ENCODE measurements at places on chromosomes 13 and 19.

GRCh38 chr19:33393286-33394005 lies 19.9 kb downstream of the CEBPG start:
- no peak for DNase-seq

- no peak for DNase-seq
These were observed 178.2 kb downstream of the NDFIP2 start for GRCh38 chr13:79659121-79659521.

DNA sequence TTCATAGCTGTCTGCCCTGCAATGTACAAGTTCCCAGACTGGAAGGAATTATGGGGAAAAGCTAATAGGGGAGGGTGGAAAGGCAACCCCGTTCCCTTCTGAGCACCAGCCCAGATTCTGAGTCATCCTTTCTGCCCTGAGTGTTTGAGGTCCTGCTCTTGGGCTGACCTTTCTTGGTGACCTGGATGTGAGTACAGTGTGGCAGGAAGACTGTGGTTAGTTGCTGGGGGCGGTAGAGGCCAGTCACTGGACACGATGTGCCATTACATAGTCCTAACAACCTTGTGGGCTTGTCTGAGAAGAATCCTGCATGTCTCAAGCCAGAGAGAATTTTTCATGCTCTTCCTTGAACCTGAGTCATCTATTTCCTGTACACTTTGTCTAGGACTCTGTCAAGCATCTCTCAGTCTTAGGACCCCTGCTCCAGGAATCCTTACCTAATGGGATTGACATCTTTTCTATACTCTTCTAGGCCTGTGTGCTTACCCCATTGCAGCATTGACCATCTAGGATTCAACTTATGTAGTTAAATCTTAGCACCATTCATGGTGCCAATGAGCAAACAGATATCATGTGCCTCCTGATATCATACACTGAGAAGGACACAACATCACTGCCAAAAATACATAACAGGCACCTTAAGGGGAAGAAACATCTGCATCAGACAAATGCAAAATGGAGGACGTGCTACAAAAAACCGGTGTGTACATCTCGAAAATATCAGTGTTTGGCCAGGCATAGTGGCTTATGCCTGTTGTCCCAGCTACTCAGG lies 8.1 kb upstream of the ANGPTL4 start:
- DNase-seq = peak; percentile 47

GRCh38 chr19:40503320-40503695 lies 36.5 kb downstream of the SPTBN4 start:
- no peak for DNase-seq

GRCh38 chr19:36099166-36099785 lies 11.7 kb upstream of the OVOL3 start:
- no peak for DNase-seq

GRCh38 chr13:32751340-32751739 lies 165.1 kb downstream of the PDS5B start:
- DNase-seq = no peak

- DNase-seq = no peak
These were observed 491.8 kb downstream of the LMO7 start for GRCh38 chr13:76127922-76128321.

- no peak for DNase-seq
These were observed 5.5 kb upstream of the CCNE1 start for GRCh38 chr19:29806098-29806866.

GRCh38 chr13:34913040-34913439 lies 29.0 kb upstream of the NBEA start:
- DNase-seq = no peak

DNA sequence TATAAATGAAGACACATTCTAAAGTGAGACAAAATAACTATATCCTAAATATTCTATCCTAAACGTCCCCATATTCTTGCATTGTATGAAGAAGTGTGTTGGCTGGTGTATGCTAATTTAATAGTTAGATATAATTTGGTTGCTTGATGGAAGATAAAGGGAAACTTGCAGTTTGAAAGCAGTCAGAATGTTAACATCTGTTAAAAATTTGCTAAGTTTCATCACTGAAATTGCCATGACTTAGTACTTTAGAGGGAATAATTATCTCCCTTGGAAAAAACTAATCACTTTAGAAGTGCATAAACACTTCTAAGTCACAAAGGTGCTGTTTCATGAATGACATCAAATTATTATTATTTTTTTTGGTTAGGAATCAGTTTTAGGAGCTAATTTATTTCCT lies 61.6 kb downstream of the ITGBL1 start:
- DNase-seq = no peak

DNA sequence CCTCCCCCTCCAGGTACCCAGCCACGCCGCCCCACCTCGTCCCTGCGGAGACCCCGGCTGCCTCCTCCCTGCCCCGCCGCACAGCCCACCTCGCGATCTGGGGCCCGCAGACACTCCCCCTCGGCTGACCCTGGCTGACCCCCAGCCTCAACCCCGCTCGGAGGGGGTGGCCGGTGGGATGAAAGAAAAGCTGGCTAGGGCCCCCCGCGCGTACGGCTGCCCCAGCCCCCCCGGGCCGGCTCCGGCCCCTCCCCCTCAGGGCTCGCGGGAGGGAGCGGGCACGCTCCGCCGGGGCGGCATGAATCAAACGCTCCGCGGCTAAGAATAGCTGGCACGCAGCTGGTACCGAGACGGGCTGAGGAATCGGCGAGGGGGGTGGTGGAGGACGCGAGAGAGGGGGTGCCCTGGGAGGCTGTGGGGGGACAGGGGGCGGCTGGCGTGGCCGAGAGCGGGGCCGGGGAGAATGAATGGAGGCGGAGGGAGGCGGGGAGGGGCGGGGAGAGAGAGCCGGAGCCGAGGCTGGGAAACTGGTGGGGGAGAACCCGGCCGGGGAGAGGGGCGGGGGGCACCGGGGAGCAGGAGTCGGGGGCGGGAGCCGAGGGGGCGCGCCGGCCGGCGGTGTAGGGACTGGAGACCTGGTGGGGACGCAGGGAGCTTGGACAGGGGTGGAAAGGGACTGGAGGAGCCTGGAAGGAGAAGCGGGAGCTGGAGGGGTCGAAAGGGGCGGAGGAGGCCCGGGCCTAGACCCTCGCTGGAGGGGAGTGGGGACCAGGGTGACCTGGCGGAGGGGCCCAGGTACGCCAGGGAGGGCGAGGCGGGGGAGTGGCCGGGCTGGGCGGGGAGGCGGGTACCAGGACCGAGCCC lies 1.1 kb downstream of the SHANK1 start:
- DNase-seq = no peak

DNA sequence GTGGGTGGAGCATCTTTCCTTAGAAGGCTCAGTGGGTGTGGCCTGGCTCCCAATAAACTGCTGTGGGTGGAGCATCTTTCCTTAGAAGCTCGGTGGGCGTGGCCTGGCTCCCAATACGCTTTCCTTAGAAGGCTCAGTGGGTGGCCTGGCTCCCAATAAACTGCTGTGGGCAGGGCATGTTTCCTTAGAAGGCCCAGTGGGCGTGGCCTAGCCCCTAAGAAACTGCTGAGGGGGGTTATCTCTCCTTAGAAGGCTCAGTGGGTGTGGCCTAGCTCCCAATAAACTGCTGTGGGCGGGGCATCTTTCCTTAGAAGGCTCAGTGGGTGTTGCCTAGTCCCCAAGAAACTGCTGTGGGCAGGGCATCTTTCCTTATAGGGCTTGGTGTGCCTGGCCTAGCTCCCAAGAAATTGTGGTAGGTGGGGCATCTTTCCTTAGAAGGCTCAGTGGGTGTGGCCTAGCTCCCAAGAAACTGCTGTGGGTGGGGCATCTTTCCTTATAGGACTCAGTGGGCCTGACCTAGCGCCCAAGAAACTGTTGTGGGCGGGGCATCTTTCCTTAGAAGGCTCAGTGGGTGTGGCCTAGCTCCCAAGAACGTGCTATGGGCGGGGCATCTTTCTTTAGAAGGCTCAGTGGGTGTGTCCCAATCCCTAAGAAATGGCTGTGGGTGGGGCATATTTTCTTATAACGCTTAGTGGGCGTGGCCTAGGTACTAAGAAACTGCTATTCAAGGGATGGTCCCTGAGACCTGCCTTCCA lies 10.3 kb downstream of the HSH2D start:
- DNase-seq = no peak

GRCh38 chr13:109998684-109999533 lies 212.5 kb upstream of the IRS2 start:
- DNase-seq = no peak

GRCh38 chr19:41428481-41428859 lies 1.3 kb upstream of the B3GNT8 start:
- DNase-seq = no peak

DNA sequence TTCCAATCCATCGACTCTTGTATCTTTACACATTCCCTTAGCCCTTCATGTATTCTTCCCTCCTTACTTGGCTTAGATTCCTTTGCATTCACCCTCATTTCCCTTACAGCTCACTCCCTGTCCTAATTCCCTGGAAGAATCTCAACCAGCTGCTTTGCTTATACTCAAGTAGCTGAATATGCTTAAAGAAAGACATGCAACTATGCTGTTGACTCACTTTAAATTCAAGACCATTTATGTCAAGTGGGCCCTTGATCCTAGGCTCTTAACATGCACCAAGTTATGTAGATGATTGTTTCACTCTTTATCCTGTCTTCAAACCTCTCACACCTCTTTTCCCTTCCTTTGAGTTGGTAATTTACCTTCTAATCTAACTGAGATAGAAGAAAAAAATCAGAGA lies 7.4 kb downstream of the CCDC122 start:
- no peak for DNase-seq

DNA sequence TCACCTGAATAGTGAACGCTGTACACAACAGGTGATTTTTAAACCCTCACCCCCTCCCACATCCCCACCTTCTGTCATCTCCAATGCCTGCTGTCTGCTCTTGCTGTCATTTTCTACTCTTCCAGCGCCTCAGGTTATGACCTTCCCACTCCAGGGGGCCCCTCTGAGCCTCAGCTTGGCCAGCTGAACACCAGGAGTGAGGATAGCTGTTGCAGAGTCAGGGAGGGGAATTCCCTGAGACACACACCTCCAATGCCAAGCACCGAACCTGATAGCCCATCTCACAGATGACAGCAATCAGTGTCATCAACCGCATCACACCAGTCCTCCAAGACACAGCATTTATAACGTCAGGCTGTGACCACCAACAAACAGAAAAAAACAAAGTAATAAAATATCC lies 193.5 kb downstream of the ZNF536 start:
- no peak for DNase-seq

DNA sequence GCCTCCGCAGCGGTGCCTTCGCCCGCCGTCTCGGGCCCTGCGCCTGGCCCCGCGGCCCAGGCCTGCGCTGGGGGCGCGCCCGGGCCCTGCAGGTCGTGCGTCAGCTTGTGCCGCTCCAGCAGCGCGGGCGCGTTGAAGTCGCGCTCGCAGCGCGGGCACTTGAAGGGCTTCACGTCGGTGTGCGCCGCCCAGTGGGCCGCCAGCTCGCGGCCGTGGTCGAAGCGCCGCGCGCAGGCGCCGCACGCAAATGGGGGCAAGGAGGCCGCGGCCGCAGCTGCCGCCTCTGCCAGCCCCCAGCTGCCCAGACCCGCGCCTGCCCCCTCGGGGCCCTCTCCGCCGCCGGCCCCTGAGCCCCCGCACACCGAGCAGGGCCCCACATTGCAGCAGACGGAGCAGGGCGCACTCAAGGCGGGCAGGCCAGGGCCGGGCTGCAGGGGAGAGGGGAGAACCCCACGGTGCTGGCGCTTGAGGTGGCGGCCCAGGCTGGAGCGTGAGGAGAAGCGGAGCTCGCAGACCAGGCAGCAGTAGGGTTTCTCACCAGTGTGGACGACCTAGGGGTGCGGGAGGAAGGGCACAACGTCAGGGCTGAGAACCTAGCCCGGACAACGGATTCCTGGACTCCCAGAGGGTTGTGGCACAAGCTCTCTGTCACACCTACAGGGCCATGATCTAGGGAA lies 6.1 kb downstream of the FIZ1 start:
- DNase-seq = no peak

GRCh38 chr19:43667876-43668405 lies 2.0 kb downstream of the PLAUR start:
- DNase-seq = peak; percentile 96

- DNase-seq = no peak
These were observed 153.2 kb downstream of the USP12 start for GRCh38 chr13:27018344-27018861.

DNA sequence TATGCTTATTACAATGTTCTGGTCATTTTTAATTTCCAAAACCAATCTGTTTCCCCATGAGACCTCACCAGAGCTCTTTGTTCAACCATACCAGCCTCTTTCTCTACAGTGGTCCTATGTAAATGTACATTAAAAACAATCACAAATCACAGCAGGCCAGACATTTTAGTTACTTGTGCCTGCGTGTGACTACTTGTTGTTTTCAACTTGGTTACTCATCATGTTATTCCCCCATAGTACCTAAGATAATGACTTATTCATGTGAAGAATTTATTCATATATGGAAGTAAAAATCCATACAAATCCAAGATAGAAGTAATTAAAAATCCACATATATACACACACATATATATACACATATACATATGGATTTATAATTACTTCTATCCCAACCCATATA lies 379.6 kb downstream of the SLITRK6 start:
- DNase-seq = no peak

- DNase-seq = no peak
These were observed 1648.0 kb downstream of the PCDH9 start for GRCh38 chr13:65582160-65582559.

DNA sequence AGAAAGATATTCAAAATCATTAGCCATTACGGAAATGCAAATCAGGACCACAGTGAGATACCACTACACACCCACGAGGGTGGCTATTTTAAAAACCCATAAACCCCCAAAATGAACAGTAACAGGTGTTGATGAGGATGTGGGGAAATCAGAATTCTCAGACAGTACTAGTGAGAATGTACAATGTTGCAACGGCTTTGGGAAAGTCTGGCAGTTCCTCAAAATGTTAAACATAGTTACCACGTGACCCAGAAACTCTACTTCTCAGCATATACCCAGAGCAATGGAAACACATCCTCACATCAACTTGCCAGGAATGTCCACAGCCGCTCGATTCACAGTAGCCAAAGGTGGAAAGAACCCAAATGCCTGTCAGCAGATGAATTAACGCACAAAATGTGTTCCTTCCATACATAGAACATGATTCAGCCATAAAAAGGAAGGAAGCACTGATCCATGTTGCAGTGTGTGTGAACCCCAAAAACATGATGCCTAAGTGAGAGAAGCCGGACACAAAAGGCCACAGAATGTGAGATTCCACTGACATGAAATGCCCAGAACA lies 7.0 kb downstream of the PLVAP start:
- DNase-seq = no peak

DNA sequence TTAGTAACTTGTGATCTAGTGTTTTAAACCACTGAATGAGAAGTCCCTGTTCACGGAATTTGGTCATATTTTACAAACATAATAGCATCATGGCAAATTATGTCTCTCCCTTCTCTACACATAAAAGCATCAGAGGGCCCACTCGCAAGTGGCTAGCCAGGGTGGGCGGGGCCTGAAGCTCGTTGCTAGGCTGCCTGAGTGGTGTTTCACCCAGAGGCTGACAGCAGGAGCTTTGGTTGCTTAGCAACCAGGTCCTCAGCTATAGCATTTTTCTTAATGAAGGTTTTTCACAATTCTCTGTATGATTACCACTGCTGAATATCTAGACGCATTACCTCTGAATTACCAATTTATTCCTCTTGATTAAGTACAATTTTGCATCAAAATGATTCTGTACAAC lies 126.5 kb downstream of the NALCN start:
- no peak for DNase-seq

- no peak for DNase-seq
These were observed 40.5 kb downstream of the RAP2A start for GRCh38 chr13:97474349-97474980.

GRCh38 chr19:12261554-12261953 lies 33.1 kb downstream of the ZNF44 start:
- DNase-seq = no peak
